ENCODE measurements at places on chromosomes 3 and 15. TPM values are rescaled to one million over a fixed set of nuclear protein-coding genes. Genes with fewer than 3 reads are reported as not detected.

Gene GPR62
- not detected for total RNA-seq

Gene PXYLP1
- 11.9 TPM for total RNA-seq

Gene EOMES
- total RNA-seq = 0.50 TPM

- H3K36me3 ChIP-seq = peaks cover 30% of the 10 kb centered on the region
- H3K27ac ChIP-seq = no peak overlapping the region
- no peak for DNase-seq
- no peaks in the 10 kb centered on the region for H3K27me3 ChIP-seq
These were observed 745 bp downstream of the RSL24D1 start for GRCh38 chr15:55195996-55196395.
